CD4-positive, alpha-beta T cell treated with Interleukin-21 for 1 hour (primary cell): ENCODE measurements at places on chromosomes 5 and 9.

- peak; percentile 20 for DNase-seq
Measured at GRCh38 chr5:32523625-32524024, 61.7 kb upstream of the SUB1 start.

GRCh38 chr9:3510796-3511195 lies 15.0 kb downstream of the RFX3 start:
- DNase-seq = no peak

- no peak for DNase-seq
Measured at GRCh38 chr5:134046801-134047686, 42.3 kb upstream of the VDAC1 start.

GRCh38 chr9:114396558-114397218 lies 8.9 kb upstream of the AKNA start:
- DNase-seq = no peak

GRCh38 chr5:142861011-142861410 lies 90.8 kb downstream of the ARHGAP26 start:
- no peak for DNase-seq

DNA sequence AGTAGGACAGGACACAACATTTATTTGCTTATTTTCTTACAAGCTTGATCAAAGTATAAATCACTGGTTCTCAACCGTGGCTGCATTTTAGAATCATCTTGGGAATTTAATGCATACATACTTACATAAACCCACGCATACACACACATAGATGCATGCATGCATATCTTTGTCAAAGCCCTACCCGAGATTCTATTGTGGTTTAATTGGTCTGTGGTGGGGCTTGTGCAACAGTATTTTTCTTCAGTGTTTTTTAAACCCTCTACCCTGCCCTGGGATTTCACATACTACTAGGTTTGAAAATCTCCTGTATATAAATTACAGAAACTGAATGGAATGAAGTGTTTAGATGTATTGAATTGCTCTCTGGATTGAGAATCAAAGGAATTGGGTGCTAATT lies 1166.2 kb downstream of the MAT2B start:
- DNase-seq = no peak
